ENCODE measurements at places on chromosomes 7 and 10. TPM values are rescaled to one million over a fixed set of nuclear protein-coding genes. Genes with fewer than 3 reads are reported as not detected.

The VPS37D gene
- total RNA-seq = 1.1 TPM

The CBLL1 gene
- 17.7 TPM for total RNA-seq

The LHPP gene
- total RNA-seq = 76.7 TPM

GRCh38 chr10:69364232-69364940 lies 52.3 kb downstream of the TACR2 start:
- H3K4me3 ChIP-seq = no peak overlapping the region
- H3K36me3 ChIP-seq = no peaks in the 10 kb centered on the region
- no peak for DNase-seq
- no peaks in the 10 kb centered on the region for H3K27me3 ChIP-seq
- no peaks in the 10 kb centered on the region for H3K4me1 ChIP-seq

GRCh38 chr7:98387544-98388226 lies 13.2 kb downstream of the BAIAP2L1 start:
- no peaks in the 10 kb centered on the region for H3K36me3 ChIP-seq
- DNase-seq = no peak
- H3K4me1 ChIP-seq = peaks cover 30% of the 10 kb centered on the region
- peak overlapping the region; percentile 35 for H3K27ac ChIP-seq
- H3K4me3 ChIP-seq = no peak overlapping the region
